Activated naive CD8-positive, alpha-beta T cell treated with anti-CD3 and anti-CD28 coated beads, Interleukin-2, amount 50 U/mL, for 16 hours (primary cell): ENCODE measurements at places on chromosomes 5 and 9.

GRCh38 chr5:125578551-125578950 lies 832.1 kb upstream of the ZNF608 start:
- DNase-seq, result no peak

DNA sequence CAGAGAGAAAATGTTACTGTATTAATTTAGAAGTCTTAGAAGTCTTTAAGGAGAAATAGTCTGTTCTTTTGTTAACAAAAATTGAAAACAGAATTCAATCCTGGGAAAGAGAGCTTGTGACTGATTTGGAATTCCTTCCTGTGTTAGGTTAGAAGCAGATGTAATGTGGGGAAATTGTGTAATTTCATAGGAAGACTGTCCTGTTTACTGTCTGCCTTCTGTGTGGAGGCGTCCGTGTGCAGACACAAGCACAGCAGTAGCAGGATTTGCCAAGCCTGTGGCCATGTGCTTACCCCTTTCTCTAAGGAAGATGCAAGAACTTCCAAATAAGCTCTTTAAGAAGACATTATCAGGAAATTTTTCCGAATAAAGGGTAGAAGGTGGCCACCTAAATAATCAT lies 36.7 kb upstream of the F2R start:
- DNase-seq, result no peak

DNA sequence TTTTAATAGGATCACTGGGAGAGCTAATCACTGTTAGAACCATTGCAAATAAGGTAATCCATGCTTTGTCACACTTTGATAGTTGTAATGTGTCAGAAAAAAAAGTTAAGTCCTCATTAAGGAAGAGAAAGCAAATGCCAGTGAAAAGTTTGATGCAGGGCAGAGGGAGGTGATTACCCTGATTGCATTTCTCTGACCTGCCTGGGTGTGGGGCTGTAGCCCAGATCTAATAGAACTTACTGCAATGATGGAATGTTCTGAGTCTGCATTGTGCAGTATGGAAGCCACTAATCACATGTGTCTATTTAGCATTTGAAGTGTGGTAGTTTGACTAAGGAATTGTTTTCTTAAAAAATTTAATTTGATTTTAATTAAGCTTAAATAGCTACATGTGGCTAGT lies 202.7 kb downstream of the ATP10B start:
- no peak for DNase-seq

DNA sequence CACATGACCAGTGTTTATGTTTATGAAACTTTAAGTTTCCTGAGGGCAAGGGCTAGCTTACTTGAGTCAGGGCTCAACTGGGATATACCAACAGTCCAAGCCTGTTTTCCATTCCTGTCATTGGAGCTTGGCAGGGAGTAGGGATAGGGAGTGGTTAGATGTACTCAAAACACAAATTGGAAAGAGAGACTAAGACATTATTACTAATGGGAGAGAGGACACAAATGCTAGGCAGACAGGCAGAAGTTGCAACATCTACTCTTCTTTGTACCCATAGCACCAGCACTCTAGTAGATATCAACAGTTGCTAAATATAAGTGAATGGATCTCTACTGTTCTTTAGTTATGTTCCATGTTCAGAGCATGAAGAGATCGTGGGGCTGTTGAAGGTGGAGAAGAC lies 62.8 kb downstream of the NPR3 start:
- no peak for DNase-seq

DNA sequence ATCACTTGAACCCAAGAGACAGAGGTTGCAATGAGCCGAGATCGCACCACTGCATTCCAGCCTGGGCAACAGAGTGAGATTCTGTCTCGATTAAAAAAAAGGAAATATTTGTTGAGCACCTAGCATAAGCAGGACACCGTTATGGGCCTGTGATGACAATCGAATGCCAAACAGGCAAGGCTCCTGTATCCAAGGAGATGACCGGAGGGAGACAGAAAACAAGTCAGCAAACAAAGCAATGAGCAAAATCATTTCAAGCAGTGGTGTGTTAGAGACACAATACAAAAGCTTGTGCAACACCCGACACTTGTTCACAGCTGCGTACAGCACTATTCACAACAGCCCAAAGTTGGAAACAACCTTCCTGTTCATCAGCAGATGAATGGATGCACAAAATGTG lies 87.1 kb upstream of the CPEB4 start:
- no peak for DNase-seq

- no peak for DNase-seq
Measured at GRCh38 chr9:132426639-132427414, 16.8 kb downstream of the CFAP77 start.
